ENCODE measurements at places on chromosomes 2 and 18.

DNA sequence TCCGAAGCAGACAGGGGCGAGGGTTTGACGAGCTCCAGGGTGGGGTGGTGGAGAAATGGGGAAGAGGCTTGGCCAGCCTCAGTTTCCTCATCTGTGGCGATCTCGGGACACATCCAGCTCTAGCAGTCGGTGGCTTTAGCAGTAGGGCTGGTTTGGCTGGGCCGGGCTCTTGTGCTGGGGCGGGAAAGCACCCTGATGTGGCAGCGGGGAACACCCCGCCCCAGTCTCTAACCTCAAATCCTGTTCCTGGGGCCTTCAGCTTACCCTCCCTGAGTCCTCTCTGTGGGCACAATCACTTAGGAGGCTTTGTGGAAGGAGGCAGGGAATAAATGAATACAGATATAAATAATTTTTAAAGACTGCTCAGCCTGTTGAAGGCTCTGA lies 26.5 kb upstream of the MCFD2 start:
- DNase-seq, result peak; percentile 83

DNA sequence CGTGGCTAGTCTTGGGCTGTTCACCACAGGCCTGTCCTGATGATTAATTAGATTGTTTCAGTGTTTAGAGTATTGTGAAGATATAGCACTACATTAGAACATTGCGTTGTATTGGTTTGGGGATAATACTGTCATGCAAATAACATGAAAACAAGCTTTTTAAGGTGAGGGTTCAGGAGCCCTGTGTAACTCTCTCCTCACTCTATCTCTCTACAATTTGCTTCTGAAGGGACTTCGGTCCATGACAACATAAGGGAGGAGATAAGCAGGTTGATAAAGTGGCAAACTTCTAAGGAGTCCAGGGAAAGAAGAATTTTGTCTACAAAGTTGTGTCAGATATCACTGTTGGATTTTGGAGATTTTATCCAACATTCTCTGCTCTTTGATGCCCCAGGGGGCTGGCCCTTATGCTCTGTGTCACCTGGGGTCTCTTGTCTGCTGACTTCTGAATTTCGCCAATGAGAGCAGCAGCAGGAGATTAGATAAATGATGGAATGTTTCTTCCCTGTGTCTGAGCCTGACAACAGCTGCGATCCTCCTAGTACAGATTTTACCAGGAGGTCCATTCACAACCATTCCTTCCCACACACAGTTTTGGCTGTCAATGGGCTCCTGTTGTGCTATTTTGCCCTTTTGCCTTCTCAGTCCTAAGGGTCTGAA lies 3.3 kb downstream of the TNP1 start:
- no peak for DNase-seq

DNA sequence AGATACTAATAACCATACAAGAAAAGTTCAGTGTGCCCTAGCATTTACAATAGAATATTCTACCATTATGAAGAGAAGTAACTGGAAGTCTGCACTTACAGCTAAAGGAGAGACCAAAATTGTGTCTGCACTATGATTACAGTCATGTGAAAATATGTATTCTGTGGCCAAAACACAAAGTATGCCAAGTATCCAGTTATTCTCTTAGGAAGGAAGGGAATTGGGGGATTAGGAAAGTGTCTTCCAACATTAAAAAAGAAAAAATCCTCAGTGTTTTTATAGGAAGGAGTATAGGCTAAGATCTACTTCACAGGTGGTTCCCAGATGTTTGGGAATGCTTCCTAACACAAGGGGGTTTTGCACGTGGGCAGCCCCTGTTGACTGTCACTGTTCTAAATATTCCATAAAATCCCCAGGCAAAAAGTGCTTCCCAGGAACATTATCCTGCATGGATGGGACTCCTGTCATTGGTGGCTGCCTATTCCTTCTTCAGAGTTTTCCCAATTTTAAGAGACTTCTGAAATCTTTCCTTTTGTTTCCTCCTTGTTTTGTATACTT lies 180.2 kb upstream of the KLHL29 start:
- no peak for DNase-seq

- DNase-seq, result peak; percentile 63
Observed at GRCh38 chr2:174120346-174120745, 128.0 kb downstream of the OLA1 start.

- no peak for DNase-seq
Observed at GRCh38 chr18:25650201-25650941, 298.4 kb upstream of the ZNF521 start.

- no peak for DNase-seq
Observed at GRCh38 chr2:229408356-229408755, 137.3 kb upstream of the PID1 start.

DNA sequence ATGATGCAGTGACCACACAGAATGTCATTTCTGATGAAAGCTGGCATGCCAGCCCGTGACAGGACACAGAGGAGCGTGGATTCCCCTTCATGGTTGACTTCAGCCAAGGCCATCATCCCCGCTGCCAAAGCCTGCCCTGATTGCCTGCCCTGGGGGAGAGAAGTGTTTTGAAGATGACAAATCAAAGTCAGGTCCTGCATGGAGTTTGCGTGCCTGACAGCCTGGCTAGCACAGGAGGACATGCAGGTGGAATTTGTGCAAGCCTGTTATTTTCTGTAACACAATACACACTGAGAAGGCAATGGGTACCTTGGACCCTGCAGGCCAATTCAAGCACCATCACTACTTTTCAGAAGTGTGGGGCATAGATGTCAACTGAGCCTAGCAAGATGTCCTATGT lies 5.4 kb upstream of the IL1R2 start:
- DNase-seq, result no peak

DNA sequence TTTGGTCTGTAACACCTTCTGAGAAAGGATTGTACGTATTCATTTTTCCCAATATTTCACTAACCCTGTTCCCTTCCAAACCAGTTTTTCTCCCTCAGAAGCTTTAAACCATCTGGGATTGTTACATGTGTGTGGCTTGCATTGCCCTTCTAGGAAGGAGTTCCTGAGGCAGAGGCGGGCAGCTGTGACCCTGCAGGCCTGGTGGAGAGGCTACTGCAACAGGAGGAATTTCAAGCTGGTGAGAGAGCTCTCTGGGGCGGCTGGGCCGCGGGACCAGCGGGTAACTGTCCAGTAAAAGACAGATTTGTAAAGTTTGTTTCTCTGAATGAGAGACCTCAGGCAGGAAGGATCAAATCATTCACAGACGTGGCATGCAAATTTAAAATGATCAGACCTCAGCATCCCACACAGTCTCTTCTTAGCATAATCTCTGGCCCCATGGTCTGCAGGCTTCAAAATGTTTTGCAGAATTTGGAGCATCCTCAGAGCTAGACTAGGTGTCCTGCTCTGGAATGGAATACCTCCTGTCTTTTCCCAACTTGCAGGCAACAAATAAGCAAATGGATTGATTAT lies 40.2 kb upstream of the GPR17 start:
- DNase-seq, result peak; percentile 1

GRCh38 chr2:113219889-113220641 lies 46.3 kb downstream of the PSD4 start:
- peak; percentile 29 for DNase-seq

DNA sequence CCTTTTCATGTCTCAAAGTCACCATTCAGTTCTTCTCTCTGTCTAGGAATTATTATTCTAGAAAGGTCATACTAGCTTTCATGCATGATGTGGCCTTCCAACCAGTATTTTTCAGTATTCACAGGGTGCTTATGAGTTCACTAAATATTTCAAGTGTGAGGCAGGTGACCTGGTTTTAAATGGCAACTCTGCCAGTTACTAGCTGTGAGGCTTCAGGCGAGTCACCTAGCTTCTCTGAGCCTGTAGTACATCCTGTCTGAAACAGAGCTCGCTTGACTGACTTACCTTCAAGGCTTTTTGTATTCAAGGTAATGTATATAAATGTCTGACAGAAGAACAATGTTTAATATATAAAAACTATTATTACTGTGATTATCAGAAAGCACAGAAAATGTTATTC lies 19.4 kb upstream of the ACVR1 start:
- DNase-seq, result peak; percentile 68

GRCh38 chr2:190402986-190403603 lies 5.1 kb upstream of the MFSD6 start:
- no peak for DNase-seq

DNA sequence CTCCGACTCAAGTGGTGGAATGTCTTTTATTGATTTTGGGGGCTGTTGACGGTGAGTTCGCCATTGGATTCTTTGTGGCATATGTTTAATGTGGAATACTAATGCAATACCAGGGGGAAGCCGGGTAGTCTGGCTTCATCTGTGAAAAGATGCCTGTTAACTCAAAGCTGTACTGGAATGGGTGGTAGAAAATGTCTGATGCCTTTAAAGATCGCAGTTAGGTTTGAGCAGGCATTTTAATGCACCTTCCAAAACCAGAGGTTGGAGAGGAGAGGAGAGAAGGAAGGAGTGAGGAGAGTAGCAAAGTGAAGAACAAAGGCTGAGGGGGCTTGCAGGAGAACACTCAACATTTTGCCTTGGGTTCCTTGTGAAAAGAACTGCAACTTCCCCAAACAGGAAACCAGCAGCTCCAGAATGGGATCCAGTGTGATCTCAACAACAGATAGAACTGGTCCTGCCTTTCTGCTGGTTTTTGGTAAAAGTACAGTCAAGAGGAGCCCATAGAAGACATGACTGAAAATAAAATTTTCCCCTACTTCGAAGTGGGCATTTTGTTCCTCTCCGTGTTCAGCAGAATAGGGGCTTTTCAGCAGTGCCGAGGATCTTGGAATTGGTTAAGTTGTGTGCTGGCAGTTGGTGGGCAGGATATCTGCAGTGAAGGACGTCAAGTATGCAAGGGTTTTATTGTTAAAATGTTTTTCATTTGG lies 1.5 kb downstream of the ZNF532 start:
- no peak for DNase-seq

- DNase-seq, result no peak
Observed at GRCh38 chr18:58335223-58335622, 291.2 kb downstream of the NEDD4L start.

DNA sequence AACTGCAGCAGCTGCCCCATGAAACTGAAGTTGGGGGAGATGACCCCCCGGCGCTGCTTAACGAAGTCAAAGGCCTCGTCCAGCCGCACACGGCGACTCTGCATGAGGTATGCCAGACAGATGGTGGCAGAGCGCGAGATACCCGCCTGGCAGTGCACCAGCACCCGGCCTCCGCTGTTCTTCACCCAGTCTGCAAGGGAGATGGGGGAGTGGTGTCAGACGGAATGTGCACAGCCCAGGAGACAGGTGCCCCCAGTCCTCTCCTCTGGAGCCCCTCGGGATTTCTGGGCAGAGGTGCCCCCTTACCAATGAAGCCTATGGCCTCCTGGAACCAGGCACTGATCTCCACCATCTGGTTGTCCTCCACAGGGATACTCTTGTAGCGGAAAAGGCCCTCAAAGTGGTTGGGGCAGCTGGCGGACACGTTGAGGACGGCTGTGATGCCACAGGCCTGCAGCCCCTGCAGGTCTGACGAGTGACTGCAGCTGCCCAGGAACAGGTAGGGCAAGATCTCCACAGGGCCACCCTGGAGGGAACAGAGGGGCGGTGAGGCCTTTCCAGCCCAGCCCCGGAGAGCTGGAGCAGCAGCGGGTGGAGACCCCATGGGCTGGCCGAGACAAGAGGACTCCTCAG lies 1.3 kb downstream of the DUSP2 start:
- DNase-seq, result peak; percentile 46

DNA sequence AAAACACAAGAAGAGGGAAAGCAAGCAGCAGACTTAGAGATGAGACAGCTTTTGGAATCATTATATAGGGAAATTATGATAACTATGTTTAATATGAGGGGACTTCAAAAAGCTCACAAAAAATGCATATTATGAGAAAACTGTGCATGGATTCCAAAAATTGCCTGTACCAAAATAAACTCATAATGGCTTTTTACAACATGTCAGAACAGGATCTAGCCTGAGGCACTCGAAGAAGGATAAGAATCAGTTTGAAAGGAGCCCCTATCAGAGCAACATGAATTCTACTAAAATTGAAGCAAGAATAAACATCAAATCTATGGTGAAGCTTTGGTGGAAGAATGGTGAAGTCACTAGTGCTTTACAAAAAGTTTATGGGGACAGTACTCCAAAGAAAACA lies 187.4 kb downstream of the RDH14 start:
- DNase-seq, result no peak

GRCh38 chr2:54871457-54872107 lies 148.1 kb downstream of the EML6 start:
- DNase-seq, result no peak

DNA sequence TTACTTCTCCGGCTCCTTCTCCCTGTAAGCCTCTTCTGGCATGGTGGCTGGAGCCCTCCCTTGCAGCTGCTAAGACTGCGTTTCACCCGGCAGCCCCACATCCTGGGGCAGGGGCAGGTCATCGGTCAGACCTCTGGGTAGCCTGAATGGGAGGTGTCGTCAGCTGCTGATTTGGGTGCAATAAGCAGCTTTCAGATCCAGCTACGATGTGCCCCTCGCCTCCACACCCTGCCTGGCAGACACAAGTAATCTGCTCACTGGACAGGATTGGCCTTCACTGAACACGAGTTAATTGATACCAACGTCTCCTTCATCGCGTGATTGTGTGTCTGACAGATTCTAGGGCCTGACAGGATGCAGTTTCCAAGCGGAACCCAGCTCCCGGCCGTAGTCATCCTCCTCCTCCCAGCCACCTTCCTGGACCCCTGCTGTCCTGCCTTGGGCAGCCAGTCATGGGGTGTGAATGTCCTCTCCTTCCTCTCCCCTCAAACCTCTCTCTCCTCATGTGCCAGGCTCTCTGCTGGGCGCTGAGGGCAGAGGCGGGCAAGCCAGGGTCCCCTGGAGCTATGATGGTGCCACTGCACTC lies 18.9 kb upstream of the PDIA6 start:
- no peak for DNase-seq

- no peak for DNase-seq
Observed at GRCh38 chr2:36477746-36478145, 120.2 kb downstream of the FEZ2 start.

DNA sequence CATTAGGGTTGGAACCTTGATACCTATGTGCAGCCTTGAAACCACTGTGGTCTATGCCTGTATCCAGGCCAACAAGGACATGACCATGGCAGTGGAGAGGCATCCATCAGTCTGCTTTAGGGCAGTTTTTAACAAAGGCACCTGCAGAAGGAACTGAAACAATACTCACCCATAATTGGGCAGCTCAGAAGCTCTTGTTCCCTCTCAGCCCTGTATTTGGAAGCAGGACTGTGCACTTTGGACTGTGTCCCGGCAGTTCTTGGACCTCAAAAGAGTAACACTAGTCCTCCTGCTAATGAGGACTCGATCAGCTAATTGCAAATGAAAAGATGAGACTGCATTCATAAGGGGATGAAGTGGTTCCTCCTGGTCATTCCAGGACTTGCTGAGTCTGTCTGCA lies 500.2 kb upstream of the TNP1 start:
- no peak for DNase-seq
